ENCODE measurements at places on chromosomes 7 and 10. TPM values are rescaled to one million over a fixed set of nuclear protein-coding genes. Genes with fewer than 3 reads are reported as not detected.
A peak's percentile ranks its signal among the peaks of the same experiment; 100 is the strongest.

DNA sequence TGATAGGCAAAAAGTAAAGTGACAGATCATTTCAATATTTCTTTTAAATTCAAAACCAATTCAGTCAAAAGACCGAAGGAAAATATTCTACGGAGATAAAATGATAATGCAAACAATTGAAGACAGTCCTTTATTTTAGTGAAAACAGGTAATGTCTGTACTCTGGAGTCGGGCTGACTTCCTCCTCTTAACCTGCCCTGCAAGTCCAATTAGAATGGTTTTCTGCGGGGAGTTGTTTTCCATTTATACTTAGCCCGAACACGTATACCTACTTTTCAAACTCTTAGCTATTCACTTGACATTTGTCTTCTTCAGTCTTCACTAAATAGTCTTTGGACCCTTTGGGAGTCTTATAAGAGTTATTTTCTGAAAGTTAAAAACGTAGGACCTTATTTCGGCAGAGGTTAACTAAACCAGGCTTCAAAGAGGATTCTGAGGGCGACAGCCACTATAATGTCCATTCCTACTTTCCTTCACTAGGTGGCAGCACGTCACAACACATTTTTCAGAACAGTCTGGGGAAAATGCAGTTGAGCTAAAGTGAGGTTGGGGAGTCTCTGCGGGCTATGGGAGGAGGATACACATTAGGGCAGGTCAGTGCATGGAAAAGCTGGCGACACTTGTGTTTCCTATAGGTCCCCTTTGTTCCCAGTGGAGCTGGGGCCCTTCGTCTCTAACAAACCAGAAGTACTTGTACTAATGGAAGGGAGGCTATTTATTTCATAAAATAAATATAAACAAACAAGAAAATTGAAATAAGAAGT, 472.0 kb downstream of the KCNMA1 start:
- no peaks in the 10 kb centered on the region for H3K36me3 ChIP-seq
- no peaks in the 10 kb centered on the region for H3K27me3 ChIP-seq
- no peaks in the 10 kb centered on the region for H3K4me1 ChIP-seq
- DNase-seq = peak; percentile 24

DNA sequence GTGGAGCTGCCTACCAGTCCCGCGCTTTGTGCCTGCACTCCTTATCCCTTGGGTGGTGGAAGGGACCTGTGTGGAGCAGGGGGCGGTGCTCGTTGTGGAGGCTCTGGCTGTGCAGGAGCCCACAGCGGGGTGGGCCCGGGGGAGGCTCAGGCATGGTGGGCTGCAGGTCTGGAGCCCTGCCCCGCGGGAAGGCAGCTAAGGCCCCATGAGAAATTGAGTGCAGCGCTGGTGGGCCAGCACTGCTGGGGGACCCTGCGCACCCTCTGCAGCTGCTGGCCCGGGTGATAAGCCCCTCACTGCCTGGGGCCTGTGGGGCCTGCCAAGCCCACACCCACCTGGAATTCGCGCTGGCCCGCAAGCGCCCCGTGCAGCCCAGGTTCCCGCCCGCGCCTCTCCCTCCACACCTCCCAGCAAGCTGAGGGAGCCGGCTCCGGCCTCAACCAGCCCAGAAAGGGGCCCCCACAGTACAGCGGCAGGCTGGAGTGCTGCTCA, 859.6 kb upstream of the KCND2 start:
- no peak overlapping the region for H3K27ac ChIP-seq
- no peak overlapping the region for H3K4me3 ChIP-seq
- DNase-seq = no peak
- H3K4me1 ChIP-seq = no peaks in the 10 kb centered on the region

GRCh38 chr7:136874393-136875032, 6.1 kb downstream of the CHRM2 start:
- no peak for DNase-seq
- H3K27ac ChIP-seq = no peak overlapping the region
- no peak overlapping the region for H3K4me3 ChIP-seq
- no peaks in the 10 kb centered on the region for H3K36me3 ChIP-seq
- no peaks in the 10 kb centered on the region for H3K4me1 ChIP-seq

DNA sequence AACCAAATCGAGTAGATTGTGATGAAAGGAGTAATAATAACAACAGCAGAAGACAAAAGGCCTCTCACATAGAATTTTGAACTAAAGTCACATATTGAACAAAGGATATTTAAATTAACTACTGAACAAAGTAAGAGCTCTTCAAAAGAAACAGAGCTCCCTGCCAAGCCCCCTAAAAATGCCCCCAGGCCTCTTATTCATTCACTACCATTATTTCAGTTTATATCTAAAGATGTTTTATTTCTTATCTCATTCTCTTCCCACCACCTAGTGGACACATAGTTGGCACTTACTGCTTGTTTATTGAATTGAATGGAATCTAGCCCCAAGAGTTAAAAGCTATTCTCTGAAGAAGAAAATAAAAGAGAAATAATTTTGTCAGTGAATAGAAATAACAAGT, 37.4 kb downstream of the VCL start:
- no peaks in the 10 kb centered on the region for H3K27me3 ChIP-seq
- H3K36me3 ChIP-seq = no peaks in the 10 kb centered on the region
- DNase-seq = no peak
- H3K27ac ChIP-seq = no peak overlapping the region
- H3K4me1 ChIP-seq = peaks cover 11% of the 10 kb centered on the region

DNA sequence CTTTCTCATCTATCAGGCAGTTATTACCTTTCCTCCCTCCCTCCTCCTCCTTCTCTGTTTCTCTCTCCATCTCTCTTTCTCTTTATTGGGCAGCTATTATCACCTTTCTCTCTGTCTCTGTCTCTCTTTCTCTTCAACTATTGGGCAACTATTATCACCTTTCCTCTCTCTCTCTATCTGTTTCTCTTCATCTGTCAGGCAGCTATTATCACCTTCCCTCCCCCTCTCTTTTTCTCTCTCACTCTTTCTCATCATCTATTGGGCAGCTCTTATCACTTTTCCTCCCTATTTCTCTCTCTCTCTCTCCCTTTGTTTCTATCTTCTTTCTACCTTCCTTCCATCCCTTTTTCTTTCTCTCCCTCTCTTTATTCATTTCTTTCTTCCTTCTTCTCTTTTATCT, 1.2 kb downstream of the DMBT1 start:
- H3K27ac ChIP-seq = no peak overlapping the region
- H3K4me3 ChIP-seq = no peak overlapping the region
- DNase-seq = no peak
- no peaks in the 10 kb centered on the region for H3K4me1 ChIP-seq
- no peaks in the 10 kb centered on the region for H3K27me3 ChIP-seq

GRCh38 chr10:43038783-43039623, 37.9 kb upstream of the RET start:
- H3K27me3 ChIP-seq = no peaks in the 10 kb centered on the region
- no peaks in the 10 kb centered on the region for H3K36me3 ChIP-seq
- no peaks in the 10 kb centered on the region for H3K4me1 ChIP-seq
- H3K4me3 ChIP-seq = no peak overlapping the region
- H3K27ac ChIP-seq = no peak overlapping the region

- DNase-seq = no peak
- H3K4me3 ChIP-seq = no peak overlapping the region
- H3K36me3 ChIP-seq = no peaks in the 10 kb centered on the region
- H3K27me3 ChIP-seq = no peaks in the 10 kb centered on the region
- no peak overlapping the region for H3K27ac ChIP-seq
Observed at GRCh38 chr7:101848208-101848951, 31.0 kb downstream of the CUX1 start.

GRCh38 chr7:47557317-47557693, 24.6 kb downstream of the TNS3 start:
- no peaks in the 10 kb centered on the region for H3K27me3 ChIP-seq
- peaks cover 8% of the 10 kb centered on the region for H3K4me1 ChIP-seq
- no peaks in the 10 kb centered on the region for H3K36me3 ChIP-seq
- no peak for DNase-seq
- no peak overlapping the region for H3K27ac ChIP-seq

DNA sequence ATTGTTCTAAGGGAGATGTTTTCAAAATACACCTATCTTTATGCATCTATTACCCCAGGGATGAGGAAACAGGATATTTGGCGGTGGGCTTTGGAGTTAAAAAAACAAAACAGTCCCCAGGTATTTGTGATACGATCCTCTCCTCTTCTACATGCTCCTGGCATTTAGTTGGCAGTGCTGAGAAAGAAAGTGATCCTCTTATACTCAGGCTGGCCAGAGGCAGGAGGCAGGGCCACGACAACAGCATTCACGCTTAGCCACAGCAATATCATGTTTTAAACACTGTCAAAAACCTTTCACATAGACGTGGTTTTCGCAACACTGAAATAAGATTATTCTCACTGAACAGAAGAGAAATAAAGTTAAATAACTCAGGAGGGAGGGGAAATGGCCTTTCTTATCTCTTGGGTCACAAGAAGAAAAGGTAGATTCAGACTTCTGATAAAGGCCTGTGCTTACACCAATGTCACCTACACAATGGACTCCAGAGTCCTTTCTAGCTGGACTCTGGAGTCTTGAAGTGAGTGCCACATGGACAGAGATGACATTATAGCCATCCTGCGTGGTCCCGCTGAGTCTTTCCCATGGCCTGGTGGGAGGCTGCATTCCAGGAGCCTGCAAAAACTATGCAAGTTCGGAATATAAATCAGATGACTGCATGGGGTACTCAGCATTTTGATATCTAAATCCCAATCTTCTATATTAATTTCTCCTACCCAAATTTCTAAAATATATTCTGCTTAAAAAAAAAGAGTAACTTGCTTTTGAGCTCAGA, 88.7 kb downstream of the PIP4K2A start:
- H3K27ac ChIP-seq = 0 out of 2 replicates have a peak overlapping the region, but pooled peaks have one; percentile 23
- no peak for DNase-seq
- H3K4me1 ChIP-seq = peaks cover 26% of the 10 kb centered on the region
- H3K36me3 ChIP-seq = peaks cover 3% of the 10 kb centered on the region

DNA sequence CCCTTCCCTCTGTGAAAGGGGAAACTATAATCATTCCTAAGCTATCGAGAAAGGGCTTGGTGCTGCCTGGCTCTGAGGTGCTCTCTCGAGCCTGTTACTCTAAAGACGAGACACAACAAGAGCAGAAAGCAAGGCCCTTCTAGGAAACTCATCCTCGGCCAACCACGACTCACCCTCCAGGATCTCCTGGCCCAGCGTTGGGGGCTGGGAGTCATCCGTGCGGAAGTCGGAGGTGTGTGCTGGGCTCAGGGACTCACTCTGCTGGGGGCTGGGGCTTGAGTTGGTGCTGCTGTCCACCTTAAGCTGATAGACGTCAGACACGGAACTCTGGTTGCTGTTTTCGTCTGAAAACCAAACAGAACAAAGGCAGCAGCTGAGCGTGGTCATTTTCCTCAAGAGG, 17.6 kb upstream of the BAZ1B start:
- no peak overlapping the region for H3K4me3 ChIP-seq
- H3K36me3 ChIP-seq = peaks cover 28% of the 10 kb centered on the region
- H3K27me3 ChIP-seq = no peaks in the 10 kb centered on the region
- no peaks in the 10 kb centered on the region for H3K4me1 ChIP-seq

GRCh38 chr10:108877095-108877561, 1046.2 kb downstream of the XPNPEP1 start:
- no peaks in the 10 kb centered on the region for H3K27me3 ChIP-seq
- no peak for DNase-seq
- H3K4me3 ChIP-seq = no peak overlapping the region

- no peaks in the 10 kb centered on the region for H3K36me3 ChIP-seq
- no peaks in the 10 kb centered on the region for H3K4me1 ChIP-seq
- H3K4me3 ChIP-seq = no peak overlapping the region
- H3K27me3 ChIP-seq = no peaks in the 10 kb centered on the region
- no peak overlapping the region for H3K27ac ChIP-seq
- no peak for DNase-seq
Observed at GRCh38 chr10:113302062-113302461, 250.8 kb upstream of the HABP2 start.

- H3K27me3 ChIP-seq = no peaks in the 10 kb centered on the region
- H3K27ac ChIP-seq = no peak overlapping the region
- H3K4me1 ChIP-seq = no peaks in the 10 kb centered on the region
Observed at GRCh38 chr7:7417851-7418250, 117.8 kb downstream of the COL28A1 start.

DNA sequence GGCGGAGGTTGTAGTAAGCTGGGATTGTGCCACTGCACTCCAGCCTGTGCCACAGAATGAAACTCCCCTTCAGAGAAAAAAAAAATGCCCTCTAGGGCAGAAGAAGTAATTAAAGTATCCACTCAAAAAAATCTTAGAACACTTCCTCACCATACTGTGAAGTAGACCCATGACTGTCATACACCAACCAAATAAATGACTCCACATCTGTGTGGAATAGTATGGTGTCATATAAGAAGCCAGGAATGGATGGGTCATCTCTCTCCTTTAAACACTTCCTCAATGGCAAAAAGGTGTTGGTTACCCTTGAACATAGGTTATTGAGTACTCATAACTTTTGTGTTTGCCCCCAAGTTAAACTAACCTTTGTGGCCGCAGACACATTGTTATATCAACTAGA, 48.1 kb upstream of the PCGF5 start:
- no peaks in the 10 kb centered on the region for H3K27me3 ChIP-seq
- no peak overlapping the region for H3K4me3 ChIP-seq
- no peaks in the 10 kb centered on the region for H3K36me3 ChIP-seq
- no peak for DNase-seq
- no peak overlapping the region for H3K27ac ChIP-seq

DNA sequence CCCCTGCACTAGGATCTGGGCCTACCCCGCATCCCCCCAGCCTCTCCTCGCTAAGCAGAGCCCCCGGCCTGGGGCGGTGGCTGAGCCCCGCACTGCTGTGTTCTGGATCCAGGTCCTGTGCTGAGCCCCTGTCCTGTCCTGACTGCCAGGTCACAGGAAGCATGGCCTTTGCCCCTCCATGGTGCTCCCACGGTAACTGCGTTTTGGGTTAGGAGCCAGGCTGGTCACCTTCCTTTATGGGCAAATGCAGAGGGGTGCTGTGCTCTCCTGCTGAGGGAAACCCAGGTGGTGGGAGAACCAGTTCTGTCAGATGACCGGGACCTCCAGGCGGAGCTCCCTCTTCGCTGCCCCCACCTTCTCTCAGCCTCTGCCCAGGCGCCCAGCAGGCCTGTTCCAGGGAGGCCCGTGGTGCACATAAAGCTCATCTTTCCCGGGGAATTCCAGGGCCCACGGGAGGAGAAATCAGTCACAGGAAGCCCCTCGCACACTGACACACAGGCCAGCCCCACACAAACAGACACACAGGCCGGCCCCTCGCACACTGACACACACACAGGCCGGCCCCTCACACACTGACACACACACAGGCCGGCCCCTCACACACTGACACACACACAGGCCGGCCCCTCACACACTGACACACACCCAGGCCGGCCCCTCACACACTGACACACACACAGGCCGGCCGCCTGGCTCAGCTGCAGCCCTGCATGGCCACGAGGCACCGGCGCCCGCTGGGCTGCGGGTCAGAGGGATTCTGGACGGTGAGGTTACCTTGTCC, 75.6 kb downstream of the CFAP46 start:
- H3K36me3 ChIP-seq = no peaks in the 10 kb centered on the region
- DNase-seq = no peak
- H3K4me3 ChIP-seq = no peak overlapping the region
- no peaks in the 10 kb centered on the region for H3K27me3 ChIP-seq
- no peaks in the 10 kb centered on the region for H3K4me1 ChIP-seq
- H3K27ac ChIP-seq = no peak overlapping the region

The CAV1 gene
- 3.1 TPM for polyA plus RNA-seq

The ARHGEF35 gene
- 5.7 TPM for polyA plus RNA-seq

The VIPR2 gene
- polyA plus RNA-seq = not detected

The NPSR1 gene
- not detected for polyA plus RNA-seq

The ZNF277 gene
- polyA plus RNA-seq = 10.6 TPM

The CDNF gene
- polyA plus RNA-seq = 1.2 TPM
